H9 (cell line): ENCODE measurements at places on chromosomes 3 and 15. TPM values are rescaled to one million over a fixed set of nuclear protein-coding genes. Genes with fewer than 3 reads are reported as not detected.

The BOC gene
- total RNA-seq, result 3.5 and 4.0 TPM in 2 replicates

The SLC9C1 gene
- 0.15 and 0.50 TPM in 2 replicates for total RNA-seq

GRCh38 chr3:183330881-183331280 lies 77.8 kb downstream of the B3GNT5 start:
- peak; percentile 51 for DNase-seq

GRCh38 chr3:89405176-89405575 lies 297.8 kb downstream of the EPHA3 start:
- peak; percentile 29 for DNase-seq

DNA sequence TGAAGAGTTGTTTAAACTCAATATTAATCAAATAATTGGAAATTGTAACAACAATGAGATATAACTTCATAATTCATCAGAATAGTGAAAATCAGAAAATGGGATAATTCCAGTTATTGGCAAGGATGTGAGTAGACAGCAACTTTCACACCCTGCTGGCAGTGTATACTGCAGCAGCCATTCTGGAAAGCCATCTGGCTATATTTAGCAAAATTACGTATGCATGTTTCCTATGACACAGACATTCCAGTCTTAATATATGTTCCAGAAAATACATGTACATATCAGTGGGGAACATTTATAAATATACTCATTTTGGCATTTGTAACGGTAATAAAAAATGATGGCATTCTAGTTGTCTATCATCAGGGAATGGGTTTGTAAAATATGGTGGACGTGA lies 564.1 kb downstream of the GBE1 start:
- DNase-seq, result no peak

DNA sequence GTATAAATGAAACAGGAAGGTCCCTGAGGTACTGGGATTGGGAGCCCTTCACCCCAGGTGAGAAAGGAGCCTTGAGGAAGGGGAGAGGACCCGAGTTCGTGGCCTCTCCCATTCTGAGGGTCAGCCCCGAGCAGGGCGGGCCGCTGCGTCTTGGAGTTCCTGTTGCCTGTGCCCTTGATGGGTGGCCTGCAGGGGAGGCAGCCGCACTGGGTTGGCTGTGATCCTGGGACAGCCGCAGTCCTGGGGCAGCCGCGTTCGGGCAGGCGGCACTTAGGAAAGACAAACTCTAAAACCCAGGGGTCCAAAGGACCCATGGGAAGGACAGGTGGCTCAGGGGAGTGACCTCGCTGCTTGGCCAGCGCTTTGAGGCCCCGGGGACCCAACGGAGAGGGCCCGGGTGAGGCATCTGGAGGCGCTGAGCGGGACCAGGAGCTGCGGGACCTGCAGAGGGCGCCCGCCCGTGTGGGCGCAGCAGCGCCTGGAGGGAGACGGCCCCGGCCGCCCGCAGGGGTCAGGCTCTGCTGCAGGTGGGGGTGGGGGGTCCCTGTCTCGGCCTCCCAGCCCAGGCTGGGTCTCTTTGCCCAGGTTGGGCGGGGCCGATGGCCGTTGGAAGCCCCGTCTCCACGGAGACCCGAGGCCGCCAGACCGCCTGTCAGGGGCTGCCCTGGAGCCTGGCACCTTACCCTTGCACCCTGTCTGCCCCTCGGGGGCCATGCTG lies 65.1 kb downstream of the HMCES start:
- peak; percentile 77 for DNase-seq

DNA sequence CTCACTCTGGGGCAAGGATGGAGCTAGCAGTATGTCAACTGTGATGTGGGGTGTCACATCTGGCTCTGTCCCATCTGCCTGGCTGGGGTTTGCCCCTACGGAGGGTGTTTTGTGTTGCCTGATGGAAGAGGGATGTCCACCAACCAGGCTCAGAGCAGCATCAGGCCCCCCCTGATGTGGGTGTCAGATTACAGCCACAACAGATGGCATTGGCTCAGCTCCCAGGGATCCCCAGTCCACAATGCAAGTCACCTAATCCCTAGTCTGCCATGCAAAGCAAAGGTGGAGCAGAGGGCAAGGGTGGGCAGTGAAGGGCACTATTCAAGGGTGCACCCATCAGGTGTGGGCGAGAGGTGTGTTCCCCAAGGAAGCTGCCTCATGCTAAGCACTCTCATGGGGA lies 48.9 kb upstream of the AMOTL2 start:
- peak; percentile 61 for DNase-seq

DNA sequence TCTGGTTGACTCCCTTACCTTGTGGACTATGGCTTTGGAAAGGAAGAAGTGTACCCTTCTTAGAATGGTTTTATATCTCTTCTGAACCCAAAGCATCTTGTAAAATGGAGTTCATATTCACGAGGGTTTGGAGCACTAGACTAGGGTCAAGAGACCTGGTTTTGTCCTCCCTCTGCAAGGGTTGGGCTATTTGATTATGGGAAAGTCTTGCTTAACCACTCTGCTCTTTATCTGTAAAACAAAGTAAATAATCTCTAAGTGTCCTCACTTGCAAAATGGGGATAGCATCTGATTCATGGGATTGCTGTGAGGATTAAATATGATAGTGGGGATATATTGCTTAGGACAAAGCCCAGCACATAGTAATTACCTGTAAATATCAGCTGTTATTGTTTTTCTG lies 17.9 kb upstream of the SLC2A2 start:
- no peak for DNase-seq
